ENCODE measurements at places on chromosomes 3 and 15.

- no peak for DNase-seq
Observed at GRCh38 chr15:81776976-81777375, 268.8 kb downstream of the MEX3B start.

DNA sequence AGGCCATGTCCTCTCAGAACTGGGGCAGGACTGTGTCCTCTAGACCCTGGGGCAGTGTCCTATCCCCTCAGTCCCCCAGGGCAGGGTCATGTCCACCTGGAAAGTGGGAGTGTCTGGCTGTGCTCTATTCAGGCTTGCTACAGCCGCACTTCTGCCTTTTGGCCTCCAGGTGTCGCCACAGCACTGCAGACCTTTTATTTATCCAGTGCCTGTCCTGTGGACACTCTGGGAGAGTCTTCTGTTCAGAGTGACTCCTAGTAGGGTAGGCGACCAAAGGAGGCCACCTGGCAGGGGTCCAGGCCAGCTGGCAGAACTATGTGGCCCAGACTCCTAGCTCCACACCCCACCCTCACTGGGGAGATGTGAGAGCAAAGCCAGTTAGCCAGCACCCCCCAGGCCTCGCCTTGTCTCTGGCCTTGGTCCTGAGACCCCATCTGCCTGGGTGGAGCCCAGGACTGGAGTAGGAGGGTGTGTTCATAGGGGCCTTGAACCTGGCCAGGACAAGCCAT, 3.9 kb downstream of the TMIE start:
- peak; percentile 62 for DNase-seq

GRCh38 chr15:44727485-44728231, 8.7 kb upstream of the TRIM69 start:
- no peak for DNase-seq

DNA sequence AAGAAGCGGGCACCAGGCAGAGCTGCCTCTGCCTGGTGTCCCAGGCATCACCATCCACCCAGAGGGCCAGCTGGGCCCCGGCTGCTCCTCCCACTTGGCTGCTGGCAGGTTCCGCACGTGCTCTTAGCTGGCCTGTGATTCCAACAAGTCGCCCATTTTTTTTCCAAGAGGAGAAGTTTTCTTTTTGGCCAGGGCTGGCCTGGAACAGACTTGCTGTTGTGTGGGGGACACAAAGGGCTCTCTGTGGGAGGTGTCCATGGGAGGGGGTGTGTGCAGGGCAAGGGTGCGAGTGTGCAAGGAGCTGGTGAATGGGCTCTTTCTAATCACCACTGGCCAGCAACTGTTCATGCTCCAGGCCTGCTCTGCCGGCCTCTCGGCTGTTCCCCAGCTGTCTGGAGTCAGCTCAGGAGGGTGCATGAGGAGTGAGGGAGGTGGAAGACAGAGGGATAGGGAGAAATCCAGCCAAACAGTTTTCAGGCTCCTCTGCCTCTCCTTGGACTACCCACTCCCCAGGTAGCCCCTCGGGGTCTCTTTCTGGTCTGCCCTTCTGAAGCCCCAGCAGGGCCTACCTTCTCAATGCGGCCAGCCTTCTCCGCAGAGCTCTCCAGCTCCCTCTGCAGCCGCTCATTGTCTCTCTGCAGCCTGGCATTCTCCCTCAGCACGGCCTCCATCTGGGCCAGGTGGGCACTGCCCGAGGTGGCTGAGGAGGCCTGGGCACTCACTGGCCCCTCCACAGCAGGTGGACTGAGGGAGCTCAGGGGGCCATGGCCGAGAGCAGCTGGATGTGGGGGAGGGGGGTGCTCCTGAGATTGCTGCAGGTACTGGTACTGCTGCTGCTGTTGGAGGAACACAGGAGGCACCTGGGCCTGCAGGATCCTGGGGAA, 7.1 kb downstream of the AMOTL2 start:
- DNase-seq: no peak

DNA sequence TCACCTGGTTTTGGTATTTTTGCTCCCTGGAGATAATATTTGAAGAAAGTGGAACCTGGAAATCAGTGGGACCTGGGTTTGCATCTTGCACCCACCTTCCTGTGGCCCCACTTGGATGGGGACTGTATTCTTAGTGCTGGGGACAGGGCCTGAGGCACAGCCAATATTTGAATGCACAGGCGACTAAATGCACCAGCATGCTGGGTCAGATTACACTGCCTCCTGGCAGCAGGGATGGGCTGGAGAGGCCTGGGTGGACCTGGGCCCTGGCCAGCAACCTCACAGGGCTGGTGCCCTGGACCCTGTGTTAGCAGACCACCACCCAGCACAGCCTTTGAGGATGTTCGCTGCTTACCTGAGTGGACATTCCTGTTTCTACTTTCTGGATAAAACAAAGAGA, 10.5 kb downstream of the ITIH4 start:
- DNase-seq: no peak

DNA sequence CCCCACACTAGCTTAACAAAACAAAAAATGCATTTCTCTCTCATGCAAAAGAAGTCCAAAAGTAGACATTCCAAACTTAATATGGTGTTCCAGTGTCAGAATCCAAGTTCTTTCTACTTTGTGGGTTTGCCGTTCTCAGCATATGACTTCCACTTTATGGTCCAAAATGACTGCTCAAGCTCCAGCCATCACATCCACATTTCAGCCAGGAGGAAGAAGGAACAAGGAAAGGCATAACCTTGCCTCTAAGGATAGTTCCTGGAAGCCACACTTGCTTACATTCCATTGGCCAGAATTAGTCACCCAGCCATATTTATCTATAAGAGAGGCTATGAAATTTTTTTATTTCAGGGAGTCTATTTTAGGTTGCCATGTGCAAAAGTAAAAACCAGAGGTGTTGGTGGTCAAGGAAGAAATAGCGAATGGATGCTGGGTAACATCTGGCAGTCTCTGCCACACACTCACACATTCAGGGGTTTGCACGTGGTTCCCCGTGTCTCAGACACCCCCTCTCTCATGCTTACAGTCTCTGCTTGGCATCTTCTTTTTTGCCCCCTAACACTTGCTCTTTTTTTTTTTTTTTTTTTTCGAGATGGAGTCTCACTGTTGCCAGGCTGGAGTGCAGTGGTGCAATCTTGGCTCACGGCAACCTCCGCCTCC, 69.3 kb downstream of the RPL39L start:
- no peak for DNase-seq

GRCh38 chr15:46996359-46996758, 720.9 kb upstream of the SEMA6D start:
- no peak for DNase-seq

DNA sequence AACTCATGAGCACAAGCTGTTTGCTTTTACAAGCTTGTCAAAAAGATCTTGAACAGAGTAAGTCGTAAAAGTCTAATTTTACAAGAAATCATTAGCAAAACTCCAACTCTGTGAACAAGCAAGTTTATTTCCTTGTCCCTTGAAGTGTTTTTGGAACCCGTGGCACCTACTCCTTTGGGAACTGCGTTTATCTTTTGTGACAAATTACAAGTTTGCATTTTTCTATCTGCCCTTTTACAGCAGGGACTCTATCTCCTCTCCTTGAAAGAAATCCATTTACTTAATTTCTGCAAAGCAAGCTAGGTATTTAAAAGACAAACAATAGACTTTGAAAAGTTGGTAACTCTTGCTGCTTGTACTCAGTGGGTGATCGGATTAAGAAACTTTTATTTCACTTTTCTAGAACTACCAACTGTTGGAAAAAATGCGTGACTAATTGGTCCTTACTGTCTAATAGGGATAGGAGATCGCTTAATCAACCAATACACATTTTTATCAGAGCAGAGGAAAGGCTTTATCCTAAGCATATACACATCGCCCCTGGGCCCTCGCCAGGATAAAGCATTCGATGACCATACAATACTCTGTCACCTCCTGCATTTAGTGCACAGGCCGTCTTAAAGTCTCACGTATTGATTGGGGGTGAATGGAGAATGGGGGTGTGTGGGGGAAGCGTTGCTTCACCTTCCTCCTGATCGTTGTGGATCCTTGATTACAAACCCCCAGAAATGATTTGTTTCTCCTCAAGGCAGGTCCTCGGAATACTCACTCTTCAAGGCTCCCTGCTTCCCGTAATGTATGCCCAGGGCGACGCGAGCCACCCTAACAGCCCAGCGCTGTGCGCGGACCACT, 1.7 kb downstream of the PRTG start:
- no peak for DNase-seq

GRCh38 chr3:127196466-127197299, 3.8 kb downstream of the PRR23E start:
- DNase-seq: no peak

GRCh38 chr3:189630767-189631372, 319 bp upstream of the TP63 start:
- no peak for DNase-seq

DNA sequence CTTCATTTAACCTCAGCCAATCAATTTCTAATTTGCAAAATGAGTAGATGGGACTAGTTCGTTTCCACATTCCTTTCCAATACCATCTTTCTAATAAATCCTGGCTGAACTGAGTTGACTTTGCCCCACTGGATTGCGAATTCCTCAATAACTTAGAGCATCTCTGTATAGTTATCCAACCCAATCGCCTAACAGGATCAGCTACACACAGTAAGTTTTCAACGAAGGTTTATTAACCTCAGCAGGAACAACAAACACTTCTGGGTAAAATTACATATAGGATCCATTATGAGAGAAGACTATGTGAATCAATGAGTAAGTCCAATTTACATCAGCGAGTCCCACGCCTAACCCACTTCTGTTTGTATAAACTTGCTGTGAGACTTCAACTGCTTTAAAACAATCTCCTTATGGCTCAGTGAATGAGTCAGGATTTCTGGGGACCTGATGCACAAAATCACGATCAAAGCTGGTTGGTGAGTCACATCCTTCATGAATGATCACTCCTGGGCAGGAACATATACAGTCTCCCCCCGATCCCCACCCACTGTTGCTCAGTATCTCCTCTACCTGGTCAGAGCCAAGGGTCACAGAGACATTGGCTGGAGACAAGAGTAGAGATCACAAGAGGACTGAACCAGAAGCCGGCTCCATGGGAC, 142.8 kb downstream of the EDEM1 start:
- peak; percentile 79 for DNase-seq

- DNase-seq: no peak
Observed at GRCh38 chr3:65689436-65689835, 349.3 kb downstream of the MAGI1 start.

DNA sequence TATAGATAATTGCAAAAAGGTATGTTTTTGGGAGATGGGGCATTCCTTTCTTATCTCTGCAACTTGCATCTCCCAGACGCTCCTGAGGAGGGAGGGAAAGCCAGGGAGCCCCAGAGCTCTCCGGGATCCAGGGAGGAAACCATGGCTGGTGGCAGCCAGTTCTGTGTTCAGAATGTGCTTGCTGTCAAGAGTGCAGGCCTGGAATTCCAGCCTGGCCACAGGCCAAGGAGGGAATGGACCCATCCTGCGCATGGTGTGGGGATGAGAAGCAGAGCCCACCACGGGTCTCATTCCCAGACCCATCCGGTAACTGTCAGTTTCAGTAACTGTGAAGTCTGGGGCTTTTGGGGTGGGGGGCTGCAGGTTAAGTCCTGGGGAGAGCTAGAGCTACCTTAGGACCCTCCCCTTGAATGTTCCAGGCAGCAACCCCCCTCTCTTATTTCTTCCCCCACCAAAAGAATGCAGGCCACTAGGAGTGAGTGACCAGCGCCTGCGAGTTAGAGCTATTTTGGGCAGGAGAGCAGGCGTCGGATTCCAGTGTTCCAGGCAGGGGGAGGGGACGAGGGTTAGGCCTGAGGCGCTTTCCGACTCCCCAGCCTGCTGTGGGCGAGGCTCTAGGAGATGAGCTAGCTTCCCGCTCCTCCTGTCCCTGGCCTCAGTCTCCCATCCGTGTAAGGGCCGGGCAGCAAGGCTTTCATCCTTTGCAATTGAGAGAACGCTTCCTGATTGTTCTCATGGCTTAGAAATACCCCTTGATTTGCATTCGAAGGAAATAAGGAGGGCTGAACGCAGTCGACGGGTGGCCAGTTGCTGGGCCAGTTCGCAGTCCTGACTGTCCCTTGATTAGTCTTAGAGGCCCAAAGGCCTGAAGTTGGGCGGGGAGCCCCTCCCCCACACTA, 781 bp upstream of the DAG1 start:
- DNase-seq: peak; percentile 67

GRCh38 chr15:73959801-73960200, 32.3 kb downstream of the STOML1 start:
- no peak for DNase-seq

GRCh38 chr3:79040701-79041100, 727.1 kb downstream of the ROBO1 start:
- peak; percentile 94 for DNase-seq

DNA sequence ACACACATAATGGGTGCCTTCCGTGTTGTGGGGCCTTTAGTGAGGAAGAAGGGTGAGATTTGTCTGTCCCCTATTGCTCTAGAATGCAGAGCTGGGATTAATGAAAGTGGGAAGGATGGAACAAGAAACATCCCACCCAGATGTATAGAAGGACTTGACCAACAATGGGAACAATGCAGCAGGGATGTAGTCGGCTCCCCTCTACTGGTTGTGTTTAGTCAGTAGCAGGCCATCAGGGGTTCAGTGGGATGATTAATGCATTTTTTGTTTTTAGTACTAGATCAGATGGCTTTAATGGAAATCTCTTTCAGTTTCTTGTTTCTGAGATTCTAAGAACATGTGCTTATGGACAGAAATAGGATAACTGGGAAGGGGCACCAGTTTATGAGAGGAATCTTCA, 156.0 kb upstream of the ROPN1 start:
- DNase-seq: no peak

DNA sequence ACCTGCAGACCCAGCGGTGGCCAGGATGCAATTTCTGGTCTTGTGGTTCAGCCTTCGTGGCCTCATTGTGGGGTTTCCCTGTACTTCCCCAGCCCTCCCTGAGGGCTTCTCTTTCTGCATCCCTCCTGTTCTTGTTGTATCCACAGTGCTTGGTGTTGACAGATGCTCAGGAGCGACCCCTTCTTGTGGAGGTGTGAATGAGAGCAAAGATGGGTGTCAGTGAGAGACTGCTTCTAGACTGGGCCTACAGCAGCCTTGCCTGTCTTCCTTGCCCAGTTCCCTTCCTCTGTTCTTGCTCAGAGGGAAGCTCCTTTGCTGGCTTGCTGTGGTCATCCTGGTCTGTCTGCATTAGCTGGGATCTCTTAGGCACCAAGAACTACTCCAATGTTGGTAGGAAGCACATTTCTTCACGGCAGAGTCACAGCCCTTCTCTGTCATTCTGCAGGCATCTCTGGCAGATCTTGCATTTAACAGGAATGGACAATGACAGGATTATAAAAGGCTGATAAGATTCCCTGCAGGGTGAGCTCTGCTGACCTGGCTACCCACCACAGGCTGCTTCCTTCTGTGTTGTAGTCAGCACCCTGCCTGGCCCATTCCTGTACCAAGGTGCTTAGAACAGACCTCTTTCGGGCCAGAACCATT, 317.8 kb upstream of the C2CD4B start:
- DNase-seq: no peak

DNA sequence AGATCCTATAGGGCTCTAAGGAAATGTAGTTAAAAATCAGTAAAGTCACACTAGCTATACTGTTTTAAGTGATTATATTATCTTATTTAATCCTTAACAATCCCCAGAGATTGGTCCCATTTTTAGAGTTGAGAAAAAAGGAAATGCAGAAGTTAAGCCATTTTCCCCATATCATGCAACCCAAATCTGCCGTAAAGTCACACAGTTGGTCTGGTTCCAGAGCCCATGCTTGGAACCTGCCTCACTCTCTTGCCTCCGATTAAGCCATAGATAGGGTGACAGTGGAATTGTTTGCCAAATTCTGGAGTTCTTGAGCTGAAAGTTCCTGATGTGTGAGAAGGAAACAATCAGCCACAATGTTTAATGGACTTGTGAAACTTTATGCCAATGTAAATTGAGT, 2.3 kb upstream of the P2RY13 start:
- DNase-seq: no peak

All from fibroblast of mammary gland (primary cell).